Activated T-cell treated with anti-CD3 and anti-CD28 coated beads for 1 hour (primary cell): ENCODE measurements at places on chromosomes 13 and 19.

GRCh38 chr19:11025997-11026396 is 63.3 kb upstream of the LDLR start:
- no peak for DNase-seq

GRCh38 chr19:10388957-10389356 is 8.6 kb upstream of the TYK2 start:
- DNase-seq, result peak; percentile 92

DNA sequence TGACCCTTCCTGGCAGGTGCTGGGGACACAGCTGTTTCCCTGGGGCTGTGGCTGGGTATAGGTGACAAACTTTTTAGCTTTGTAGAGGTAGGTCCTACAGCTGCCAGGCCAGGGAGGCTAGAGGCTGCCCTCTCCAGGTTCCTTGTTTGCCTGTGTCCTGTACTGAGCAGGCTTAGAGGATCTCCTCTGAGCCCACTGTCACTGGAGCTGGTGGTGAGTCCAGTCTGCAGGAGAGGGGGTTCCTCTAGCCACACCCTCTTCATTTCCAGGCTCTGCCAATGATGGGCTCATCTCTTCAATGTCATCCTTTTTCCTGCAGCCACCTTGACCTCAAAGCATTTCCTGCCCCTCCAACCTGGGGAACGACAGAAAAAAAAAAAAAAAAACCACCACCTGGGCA is 12.6 kb upstream of the RAB11B start:
- DNase-seq, result no peak

DNA sequence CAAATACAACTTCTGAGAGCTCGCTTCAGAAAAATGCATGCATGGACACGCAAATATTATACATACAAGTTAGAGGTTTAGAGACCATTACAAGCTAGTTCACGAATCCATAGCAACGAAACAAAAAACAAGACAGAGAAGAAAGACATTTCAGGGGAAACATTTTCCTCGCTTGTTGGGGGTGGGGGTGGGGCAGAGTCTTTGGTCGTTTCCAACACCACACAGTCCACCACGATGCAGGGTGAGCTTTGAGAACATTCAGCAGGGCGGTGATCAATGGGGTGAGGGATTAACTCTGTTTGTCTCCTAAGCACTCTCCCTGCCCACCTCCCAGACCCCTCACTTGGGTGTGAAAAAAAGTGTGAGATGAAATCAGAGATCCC is 651 bp downstream of the OXGR1 start:
- DNase-seq, result no peak

GRCh38 chr19:3882041-3882384 is 1.5 kb downstream of the ATCAY start:
- DNase-seq, result no peak

DNA sequence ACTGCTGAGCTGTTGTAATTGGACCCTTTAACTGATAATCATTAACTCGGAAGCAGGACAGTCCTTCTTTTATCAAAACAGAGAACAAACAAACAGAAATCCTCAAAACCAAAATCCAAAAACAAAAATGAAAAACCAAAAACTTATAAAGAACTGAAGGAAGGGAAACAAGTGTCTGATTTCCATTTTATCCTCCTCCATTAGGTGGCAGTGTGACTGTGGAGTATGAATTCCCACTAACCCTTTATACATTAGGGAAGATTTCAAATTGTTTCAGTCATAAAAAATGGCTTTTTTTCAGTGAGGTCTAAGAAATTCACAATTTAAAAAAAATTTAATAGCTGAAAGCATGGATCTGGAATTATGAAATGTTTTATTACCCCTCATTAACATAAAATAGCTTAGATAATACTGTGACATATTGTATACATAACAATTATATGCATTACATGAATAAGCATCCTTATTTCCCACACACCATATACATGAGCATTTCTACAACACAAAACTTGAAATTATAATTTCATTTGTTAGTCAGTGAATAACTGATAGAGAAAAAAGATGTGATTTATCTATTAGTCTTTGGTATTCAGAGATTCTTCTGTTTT is 1074.3 kb upstream of the PCDH9 start:
- no peak for DNase-seq

DNA sequence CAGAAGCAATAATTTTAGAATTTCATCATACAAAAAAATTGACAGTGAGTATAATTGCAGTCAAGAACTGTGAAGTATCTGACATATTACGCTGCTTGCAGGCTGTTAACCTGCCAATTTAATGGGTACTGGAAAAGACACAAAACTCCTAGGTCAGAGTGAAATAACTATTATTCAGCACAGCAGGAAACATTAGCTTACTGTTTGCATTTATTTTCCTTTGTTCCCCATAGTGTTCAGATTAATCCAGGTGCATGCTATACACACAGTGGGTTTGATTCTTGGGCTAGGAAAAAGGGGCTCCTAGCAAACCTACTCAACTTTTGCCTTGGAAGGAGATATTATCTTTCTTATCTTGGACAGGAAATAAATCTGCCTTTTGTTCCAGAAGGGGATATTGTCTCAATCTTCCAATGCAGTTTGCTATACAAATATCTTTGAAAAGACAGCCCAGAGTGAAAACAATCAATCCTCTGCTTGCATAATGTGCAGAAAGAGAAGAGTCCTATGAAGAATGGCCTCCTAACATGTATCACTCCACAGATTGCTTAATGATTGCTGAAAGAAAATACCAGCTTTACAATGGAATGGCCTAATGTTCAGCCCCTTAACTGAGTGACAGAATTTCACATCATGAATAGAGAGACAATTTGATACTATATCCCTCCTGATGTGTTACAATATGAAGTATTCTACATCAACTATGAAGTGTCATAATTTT is 443.4 kb downstream of the TBC1D4 start:
- DNase-seq, result no peak

GRCh38 chr13:90315061-90315460 is 1032.4 kb upstream of the MIR17HG start:
- DNase-seq, result no peak

DNA sequence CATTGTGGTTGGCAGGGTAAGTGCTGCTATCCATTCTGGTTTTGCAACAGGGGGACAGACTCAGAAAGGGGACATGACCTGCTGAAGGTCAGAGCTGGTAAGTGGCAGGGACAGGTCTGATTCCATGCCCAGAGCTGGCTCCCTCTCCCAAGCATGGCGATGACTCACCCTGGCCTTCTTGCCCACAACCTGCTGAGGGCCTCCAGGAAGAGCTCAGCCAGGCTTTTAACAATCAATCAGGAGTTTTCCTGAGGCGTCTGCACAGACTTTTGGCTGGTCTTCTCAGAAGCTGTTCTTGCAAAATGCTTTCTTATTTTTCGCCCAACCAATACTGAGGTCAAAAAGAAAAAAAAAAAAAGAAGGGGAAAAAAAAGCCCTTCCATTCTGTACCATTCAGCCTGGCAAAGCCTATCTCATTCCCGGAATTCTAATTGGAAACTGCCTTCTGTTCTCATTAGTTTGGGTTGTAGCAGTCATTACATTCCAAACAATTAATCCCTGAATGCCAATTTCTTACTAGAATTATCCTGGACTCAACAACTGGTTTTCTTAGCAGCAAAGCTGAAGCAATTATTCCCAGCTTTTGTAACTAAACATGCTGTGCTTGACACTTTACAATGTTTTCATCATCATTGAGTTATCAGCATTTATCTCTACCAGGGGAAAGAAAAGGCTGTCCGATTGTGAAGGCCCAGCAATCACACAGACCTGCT is 17.7 kb downstream of the SIAH3 start:
- no peak for DNase-seq

GRCh38 chr19:54248016-54248601 is 5.5 kb upstream of the LILRA6 start:
- DNase-seq, result no peak

GRCh38 chr13:72620874-72621273 is 106.6 kb downstream of the MZT1 start:
- no peak for DNase-seq

- no peak for DNase-seq
Measured at GRCh38 chr19:37950471-37951175, 43.6 kb downstream of the SIPA1L3 start.

- no peak for DNase-seq
Measured at GRCh38 chr13:113934576-113934975, 39.3 kb downstream of the C13orf46 start.

DNA sequence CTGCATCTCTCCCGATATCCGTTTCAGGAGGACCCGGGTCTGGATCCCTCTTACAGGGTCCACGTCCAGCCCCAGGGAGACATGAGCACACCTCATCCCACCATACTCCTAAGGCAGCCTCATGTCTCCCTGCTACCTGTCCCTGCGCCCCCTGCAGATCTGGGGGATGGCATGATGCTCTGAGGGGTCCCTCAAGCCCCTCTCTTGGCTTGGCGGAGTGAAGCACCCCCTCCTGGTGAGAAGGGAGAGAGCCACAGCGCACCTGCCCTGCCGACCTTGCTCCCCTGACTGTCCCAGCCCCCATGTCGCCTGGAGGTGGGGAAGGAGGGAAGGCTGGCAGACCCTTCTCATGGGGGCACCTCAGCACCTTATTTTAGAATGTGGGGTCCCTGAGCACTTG is 21.5 kb upstream of the ARHGEF7 start:
- DNase-seq, result no peak

DNA sequence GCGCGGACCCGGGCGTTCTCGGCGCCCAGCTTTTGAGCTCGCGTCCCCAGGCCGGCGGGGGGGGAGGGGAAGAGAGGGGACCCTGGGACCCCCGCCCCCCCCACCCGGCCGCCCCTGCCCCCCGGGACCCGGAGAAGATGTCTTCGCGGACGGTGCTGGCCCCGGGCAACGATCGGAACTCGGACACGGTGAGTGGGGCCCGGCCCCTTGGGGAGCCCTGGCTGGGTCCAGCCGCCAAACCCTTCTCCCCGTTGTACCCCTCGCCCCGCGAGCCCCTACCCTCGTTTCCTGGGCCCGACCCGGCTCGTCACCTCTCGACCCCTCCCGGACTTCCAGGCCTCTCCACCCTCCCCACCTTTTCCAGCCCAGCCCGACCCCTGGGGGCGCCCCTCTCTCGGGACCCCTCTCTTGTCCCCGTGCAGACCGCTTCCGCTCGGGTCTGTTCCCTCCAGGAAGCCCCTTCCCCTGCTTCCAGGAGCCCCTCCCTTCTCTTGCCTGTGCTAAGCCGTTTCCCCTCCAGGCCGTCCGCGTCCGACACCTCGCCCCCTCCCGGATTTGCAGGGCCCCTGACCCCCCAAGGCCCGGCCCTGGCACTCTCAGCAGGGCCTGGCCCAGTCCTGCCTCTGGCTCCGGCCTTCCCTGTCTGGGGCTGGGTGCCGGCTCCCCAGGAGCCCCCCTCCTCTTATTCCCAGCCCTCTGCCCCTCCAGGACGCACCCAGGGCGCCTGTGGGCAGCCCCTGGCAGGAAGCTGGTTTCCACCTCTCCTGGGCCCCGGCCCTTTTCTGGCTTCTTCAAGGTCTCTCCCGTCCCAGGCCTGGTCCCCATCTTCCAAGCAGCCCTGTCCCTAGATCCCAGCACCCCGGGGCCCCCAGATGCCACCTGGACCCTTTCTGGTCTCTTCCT is 632 bp downstream of the MARK4 start:
- no peak for DNase-seq

DNA sequence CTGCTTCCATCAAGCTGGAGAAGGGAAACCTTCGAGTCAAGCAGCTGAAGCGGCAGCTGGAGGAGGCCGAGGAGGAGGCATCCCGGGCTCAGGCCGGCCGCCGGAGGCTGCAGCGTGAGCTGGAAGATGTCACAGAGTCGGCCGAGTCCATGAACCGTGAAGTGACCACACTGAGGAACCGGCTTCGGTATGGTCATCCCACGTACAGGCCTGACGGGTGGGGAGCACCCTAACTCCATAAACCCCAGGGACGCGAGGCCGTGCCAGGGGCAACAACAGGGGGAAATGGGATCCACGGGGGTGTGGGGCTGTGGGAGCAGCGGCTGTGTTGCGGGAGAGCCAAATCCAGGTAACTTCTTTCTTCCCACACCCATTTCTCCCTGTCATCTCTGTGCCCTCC is 20.2 kb downstream of the KCNC3 start:
- no peak for DNase-seq

DNA sequence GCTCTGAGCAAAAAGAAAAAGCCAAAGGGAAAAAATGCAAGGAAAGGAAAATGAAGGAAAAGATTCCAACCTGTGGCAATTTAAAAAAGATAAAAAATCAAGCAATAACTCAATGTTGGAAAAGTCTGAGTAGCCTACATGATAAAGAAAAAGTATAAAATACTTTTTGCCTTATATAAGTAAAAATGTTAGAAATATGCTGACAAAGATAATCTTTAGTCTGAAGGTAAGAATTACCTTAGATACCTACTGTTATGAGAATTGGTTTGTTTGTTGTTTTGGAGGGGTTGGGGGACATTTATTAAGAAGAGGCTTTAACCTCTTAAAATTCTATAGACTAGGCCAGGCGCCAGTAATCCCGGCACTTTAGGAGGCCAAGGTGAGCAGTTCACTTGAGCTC is 29.7 kb upstream of the CPB2 start:
- no peak for DNase-seq

GRCh38 chr13:50126263-50126992 is 111.2 kb downstream of the KCNRG start:
- DNase-seq, result no peak
